Stimulated activated CD4-positive, alpha-beta T cell treated with anti-CD3 and anti-CD28 coated beads, Interleukin-1b, Interleukin-23, amount 100 ng/mL, for 1 hour (primary cell): ENCODE measurements at places on chromosomes 7 and 10.

GRCh38 chr7:66502230-66503035, 126.2 kb upstream of the KCTD7 start:
- no peak for DNase-seq

- DNase-seq, result no peak
Measured at GRCh38 chr7:11956991-11957390, 125.0 kb upstream of the THSD7A start.

DNA sequence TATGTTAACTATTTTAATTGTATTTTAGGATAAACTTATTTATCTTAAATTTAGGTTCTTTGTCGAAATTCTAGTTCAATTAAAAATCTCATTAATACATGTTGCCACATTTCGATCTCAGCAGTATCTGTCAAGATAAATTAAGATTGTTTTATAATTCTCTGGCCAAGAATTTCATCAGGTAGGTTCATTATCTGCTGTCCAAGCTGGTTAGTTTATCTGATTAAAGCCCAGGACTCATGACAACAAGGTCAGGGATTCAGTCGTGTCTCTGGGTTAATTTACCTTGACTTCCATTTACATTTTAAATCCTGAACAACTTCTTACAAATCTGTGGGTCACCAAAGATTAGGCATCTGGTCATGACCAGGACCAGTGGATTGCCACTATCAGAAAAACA, 7.6 kb downstream of the STEAP4 start:
- DNase-seq, result no peak

DNA sequence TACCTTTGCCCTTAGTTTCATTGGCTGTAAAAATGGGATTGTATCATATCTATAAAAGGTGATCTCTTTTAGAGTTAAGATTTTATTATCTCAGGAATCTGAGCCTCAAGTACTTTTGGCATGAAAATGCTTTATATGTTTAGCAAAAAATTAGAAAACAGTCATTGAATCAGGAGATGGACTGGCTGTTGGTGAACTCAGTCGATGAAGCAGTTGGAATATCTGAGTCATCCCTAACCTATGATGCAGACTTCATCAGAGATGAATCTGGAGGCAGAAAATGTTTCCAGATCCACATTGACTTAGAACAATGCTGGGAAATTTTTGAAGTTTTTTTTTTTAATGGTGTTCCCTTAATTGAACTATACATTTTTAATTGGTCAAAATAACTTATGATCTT, 228.5 kb downstream of the SLC25A13 start:
- DNase-seq, result no peak

DNA sequence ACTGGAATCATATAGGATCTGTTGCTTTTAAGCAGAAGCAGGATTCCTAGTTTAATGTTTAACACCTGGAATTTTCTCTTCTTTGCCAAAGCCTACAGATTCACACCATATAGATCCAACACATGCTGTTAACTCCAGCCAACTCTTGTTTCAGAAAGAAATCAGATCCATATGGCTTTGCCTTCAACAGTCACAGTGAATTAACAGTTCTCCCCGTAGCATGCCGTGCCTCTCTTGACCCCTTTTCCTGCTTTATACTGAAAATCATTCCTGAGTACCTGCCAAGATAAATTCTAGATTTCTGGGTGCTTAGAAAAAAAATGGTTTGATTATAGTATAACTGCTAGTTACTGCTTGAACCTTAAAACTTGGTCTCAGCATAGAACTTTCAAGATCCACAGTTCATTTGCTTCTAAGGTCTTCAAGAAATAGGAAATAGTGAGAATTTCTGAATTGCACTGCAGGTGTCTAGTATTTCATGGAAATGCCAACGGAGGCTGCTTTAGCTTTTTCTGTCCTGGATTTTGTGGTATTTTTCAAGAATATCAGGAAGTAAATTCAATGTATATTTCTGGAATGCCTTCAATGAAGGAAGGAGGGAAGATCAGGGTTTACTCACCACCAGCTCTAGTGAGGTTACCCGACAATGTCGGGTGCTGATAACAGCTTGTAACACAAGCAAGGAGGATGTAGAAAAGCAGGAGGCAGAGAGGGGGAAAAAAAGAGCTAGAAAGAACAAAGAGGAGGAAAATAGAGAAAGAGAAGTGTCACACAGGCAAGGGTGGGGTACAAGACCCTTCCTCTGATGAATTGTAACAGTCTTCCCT, 6.6 kb downstream of the AASS start:
- DNase-seq, result no peak

DNA sequence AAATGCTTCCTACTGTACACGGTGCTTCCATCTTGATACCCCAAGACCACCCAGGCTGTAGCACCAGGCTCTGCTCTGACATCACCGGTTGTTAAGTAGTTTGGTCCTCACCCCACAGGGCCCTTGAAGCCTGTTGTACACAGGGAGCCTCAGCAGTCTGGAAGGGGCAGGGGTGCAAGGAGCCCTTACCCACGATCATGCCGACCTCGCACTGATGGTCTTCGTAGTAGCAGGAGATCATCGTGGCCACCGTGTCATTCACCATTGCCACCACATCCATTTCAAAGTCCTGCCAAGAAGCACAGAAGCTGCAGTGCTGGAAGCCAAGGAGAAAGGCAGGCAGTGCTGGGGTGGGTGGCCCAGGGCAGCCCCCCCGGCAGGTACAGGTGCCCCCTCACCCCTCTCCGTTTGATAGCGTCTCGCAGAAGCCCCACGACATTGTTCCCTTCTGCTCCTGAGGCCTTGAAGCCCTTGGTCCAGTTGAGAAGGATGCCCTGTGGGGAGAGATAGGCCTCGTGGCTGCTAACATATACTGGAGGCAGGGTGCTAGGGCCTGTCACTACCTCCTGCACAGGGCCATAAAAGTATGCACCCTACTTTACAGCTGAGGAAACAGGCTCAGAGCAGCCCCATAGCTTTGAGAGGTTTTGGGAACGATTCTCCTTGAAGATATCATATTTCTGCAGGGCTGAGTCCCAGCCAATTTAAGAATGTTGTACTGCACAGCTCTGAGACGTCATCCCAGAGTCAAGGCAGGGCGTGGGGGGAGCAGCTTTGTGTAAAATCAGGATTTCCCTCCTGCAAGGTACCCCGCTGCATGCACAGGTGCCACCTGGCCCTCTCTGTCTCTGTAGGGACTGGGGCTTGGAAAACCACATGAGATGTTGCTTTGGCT, 8.7 kb upstream of the MYL7 start:
- no peak for DNase-seq

DNA sequence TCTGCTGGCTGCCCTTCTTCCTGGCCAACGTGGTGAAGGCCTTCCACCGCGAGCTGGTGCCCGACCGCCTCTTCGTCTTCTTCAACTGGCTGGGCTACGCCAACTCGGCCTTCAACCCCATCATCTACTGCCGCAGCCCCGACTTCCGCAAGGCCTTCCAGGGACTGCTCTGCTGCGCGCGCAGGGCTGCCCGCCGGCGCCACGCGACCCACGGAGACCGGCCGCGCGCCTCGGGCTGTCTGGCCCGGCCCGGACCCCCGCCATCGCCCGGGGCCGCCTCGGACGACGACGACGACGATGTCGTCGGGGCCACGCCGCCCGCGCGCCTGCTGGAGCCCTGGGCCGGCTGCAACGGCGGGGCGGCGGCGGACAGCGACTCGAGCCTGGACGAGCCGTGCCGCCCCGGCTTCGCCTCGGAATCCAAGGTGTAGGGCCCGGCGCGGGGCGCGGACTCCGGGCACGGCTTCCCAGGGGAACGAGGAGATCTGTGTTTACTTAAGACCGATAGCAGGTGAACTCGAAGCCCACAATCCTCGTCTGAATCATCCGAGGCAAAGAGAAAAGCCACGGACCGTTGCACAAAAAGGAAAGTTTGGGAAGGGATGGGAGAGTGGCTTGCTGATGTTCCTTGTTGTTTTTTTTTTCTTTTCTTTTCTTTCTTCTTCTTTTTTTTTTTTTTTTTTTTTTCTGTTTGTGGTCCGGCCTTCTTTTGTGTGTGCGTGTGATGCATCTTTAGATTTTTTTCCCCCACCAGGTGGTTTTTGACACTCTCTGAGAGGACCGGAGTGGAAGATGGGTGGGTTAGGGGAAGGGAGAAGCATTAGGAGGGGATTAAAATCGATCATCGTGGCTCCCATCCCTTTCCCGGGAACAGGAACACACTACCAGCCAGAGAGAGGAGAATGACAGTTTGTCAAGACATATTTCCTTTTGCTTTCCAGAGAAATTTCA, 1.7 kb downstream of the ADRB1 start:
- no peak for DNase-seq

GRCh38 chr7:45203936-45204445, 46.4 kb downstream of the RAMP3 start:
- no peak for DNase-seq

DNA sequence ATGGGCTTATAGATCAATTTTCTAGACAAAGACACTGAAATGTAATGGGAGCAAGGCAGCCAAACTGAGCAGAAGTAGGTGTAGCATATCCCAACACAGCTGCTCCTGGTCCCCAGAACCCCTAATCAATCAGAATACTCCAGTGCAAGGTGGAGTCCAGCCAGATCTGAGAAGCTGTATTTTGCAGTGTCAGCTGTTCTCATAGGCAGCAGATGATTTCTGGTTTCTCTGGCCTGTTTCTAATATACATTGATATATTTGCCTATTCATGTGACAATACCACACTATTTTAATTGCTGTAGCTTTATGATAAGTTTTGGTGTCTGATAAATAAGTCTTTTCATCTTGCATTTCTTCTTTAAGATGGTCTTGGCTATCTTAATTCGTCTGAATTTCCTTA, 117.4 kb upstream of the STARD3NL start:
- DNase-seq, result no peak

DNA sequence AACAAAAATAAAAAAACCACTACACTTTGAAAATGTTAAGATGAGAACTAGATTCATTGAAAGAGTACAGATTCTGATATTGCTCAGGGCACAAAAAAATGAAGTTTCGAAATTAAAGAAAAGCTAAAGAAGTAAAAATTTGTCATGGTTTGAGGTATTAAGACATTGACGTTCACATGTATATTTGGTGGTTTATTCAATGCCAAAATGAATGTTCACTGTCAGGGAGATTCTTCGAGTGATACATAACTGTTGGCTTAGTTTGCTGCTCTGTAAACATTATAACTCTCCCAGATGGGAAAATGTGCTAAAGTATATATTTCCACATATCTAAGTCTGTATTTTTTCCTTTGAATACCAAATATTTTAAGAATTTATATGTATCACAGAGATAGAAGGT, 345.0 kb downstream of the SEMA3D start:
- no peak for DNase-seq

DNA sequence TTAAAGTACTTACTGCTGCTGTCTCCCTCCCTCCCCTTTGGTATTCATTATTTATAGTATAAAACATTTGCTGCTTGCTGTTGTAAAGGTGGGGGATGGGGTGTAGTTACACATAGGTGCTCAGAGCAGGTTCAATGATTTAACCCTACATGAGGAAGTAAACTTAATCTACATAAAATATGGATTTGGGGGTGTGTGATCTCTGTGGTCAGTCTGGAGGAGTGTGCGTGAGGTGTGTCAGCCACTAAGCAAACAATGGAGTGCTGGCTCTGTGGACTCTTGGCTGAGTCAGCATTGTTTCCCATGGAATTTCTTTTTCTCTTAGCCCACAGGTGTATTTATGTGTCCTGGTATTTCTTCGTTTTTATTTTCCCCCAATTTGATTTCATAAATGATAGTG, 133.9 kb downstream of the AUTS2 start:
- DNase-seq, result no peak

- no peak for DNase-seq
Measured at GRCh38 chr10:132704008-132704814, 81.7 kb downstream of the NKX6-2 start.

GRCh38 chr7:51732951-51733350, 416.3 kb upstream of the COBL start:
- DNase-seq, result no peak

DNA sequence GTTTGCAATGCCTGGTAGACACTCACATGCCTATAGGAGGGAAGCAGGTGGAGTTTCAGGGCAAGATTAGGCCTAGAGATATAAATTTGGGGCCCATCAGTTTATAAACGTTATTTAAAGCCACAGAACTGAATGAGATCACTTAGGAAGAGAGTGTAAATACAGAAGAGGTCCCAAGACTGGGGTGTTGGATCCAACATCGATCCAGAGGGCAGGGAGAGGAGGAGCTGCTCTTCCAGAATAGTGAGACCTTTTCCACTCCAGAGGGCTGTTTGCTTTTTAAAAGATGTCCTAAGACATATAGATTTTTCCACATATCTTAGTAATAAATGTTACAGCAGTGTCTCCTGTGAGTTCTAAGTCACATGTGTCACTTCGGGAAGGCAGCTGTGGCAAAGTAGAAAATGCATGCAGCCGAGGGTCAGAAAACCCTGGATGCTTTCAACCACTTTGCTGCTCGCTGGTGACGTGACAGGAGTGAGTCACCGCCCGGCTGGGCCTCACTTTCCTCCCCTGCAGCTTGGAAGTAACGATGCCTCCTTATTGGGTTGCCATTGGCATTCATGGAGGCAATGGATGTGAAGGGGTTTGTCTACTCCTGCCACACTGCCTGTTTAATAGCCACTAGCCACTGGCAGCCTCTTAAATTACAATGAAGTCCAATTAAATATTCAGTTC, 95.4 kb downstream of the TRIL start:
- no peak for DNase-seq

GRCh38 chr10:96263176-96263575, 8.2 kb downstream of the BLNK start:
- DNase-seq, result no peak

- no peak for DNase-seq
Measured at GRCh38 chr10:59284118-59284975, 78.0 kb downstream of the FAM13C start.

GRCh38 chr10:3126741-3127346, 45.7 kb downstream of the PITRM1 start:
- DNase-seq, result no peak

DNA sequence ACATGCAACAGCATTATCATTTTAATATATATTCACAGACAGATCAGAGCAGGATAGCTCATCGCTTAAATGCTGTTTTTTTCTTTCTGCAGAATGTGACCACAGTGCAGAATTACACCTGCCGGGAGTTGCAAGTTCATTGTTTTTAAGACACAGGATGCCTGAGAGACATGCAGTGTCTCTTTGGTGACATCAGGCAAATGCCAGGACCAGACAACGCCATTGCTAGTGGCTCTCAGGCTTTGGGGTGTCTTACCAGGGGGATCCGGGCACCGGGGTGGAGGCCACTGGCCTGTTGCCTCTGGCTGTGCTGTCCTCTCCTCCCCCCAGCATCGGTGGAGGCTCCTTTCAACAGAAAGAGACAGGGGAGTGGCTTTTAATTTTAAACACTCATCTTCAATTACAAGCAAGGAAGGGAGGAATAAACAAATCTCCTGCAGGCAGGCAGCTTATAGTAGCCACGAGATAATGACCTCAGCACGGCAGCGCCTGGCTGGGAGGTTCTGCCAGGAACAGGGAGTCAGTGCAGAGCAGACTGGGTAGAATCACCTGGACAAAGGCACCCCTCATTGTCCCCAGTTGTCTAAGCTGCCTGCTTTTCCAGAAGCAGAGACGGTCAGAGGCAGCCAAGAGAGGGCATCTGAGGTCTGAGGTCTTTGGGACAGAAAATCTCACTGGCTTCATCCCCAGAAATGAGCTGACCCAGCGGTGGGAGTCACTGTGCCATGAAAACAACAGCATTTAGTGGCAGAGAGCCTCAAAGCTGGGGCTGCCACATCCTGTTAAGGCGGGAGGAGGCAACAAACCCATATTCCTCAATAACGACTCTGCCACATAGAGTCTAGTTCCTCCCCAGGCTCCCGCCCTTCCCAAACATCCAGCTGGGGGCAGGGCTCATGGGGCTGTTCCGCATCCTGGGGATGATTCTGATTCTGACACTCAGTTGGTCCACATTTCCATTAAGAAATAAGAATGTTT, 148.4 kb downstream of the TCERG1L start:
- no peak for DNase-seq
